ENCODE measurements at places on chromosomes 2 and 18.

GRCh38 chr18:80204142-80204541 lies 43.2 kb downstream of the PARD6G start:
- DNase-seq = no peak

- no peak for DNase-seq
Observed at GRCh38 chr2:45928946-45929345, 277.5 kb downstream of the PRKCE start.

DNA sequence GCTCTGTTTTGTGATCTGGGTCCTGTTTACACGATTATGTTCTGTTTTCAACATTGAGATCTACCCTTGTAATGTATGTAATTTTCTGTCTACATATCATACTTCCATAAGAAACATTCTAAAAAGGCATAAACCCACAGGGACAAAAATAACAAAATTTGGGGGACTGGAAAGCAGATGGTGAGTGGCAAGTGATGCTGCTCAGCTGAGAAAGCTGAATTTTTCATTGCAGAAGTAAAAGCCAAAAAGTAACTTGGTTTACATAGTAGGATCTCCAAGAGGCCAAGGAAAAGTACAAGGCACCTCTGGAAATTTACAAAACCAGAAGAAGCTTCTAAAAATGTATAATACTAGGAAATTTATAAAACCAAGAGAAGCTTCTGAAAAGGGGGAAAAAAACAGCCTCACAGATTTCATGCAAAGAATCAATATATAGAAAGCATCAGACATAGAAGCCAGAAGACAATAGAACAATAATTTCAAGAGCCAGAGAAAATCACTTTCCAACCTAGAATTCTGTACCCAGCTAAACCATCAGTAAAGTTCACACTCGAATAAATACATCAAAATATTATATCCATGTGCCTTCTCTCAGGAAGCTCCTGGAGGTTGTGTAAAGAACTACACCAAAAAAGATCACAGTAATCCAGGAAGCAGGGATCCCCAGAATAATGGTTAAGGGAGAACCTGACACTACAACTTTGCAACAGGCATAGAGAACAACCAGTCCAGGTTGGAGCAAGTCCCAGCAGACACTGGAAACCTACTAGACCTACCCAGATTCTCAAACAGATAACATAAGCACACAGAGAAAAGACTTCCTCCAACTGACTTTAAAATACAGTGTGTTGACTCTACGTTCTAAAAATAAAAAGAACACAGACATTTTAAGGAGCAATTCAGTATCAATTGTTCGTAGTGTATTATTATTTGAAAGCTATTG lies 401.7 kb upstream of the HS6ST1 start:
- no peak for DNase-seq

- DNase-seq = no peak
Observed at GRCh38 chr2:11949732-11950523, 203.5 kb downstream of the LPIN1 start.

- no peak for DNase-seq
Observed at GRCh38 chr2:203534621-203535077, 452 bp downstream of the RAPH1 start.

GRCh38 chr18:2312440-2312839 lies 258.9 kb downstream of the METTL4 start:
- no peak for DNase-seq

GRCh38 chr18:41266204-41266603 lies 688.8 kb upstream of the PIK3C3 start:
- DNase-seq = no peak

DNA sequence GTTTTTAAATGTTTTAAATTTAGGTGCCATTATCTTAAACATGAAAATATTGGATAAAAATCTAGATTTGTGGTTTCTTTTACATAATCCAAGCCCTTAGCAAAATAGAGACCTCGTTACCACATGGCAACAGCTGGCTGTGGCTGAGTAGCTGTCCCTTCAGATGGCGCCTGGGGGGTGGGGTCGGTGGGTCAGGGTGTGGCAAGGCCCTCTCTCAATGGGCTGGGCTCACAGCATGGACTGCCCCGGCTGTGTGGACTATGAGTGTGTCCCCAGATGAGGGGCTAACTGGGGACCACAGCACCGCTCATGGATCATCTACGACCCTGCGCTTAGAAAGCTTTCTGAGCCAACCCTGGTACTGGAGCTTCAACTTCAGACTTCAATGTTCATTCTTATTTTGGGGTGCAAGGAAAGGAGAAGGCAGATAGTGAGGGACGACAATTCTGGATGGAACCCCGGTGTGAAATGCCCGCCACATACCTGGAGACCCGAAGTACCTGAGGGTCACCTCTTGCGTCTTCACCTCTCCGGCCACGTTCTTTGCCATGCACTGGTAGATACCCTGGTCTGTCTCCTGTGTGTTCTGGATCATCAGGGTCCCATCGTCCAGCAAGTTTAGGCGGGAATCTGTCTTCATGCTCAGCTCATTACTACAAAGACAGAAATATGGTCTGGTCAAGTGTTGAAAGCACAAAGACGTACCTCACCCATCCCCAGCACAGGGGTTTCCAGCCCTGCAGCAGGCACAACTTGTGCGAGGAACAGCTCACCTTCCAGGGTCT lies 71.0 kb downstream of the PXDN start:
- DNase-seq = no peak

GRCh38 chr2:37851428-37851827 lies 73.7 kb upstream of the RMDN2 start:
- DNase-seq = no peak

- DNase-seq = no peak
Observed at GRCh38 chr2:20450201-20450999, 3.5 kb downstream of the RHOB start.

DNA sequence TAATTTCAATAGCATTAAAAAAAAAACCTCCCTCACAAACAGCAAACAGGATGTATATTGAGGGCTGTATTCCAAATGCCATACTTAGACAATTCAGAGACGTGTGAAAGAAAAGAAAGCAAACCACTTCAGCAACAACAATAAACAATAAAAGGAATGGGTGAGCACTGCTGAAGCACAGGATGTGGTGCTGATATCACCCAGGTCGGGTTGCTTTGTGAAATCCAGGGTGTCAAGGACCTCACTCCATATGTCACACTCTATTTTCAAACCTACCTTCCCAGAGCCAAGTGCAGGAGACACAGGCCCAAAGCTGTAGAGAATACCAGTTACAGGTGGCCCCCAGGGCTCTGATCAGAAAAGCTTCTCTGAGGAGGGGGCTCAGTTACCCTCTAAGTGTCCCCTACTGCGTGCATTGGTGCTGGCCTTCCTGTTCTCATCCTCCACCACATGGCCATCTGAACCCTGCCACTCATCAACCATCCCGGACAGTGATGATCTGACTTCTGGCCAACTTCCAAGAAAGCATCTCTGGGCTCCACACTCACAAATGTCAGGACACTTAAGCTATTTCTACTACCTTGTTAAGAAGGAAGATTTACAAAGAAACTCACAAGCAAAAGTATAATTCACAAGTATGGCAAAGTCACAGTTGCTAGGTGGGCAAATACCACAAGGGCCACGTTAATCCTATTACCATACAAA lies 363.0 kb downstream of the SS18 start:
- DNase-seq = no peak

- no peak for DNase-seq
Observed at GRCh38 chr2:31384771-31385276, 29.7 kb downstream of the XDH start.

- no peak for DNase-seq
Observed at GRCh38 chr2:207184348-207184747, 18.6 kb upstream of the KLF7 start.

DNA sequence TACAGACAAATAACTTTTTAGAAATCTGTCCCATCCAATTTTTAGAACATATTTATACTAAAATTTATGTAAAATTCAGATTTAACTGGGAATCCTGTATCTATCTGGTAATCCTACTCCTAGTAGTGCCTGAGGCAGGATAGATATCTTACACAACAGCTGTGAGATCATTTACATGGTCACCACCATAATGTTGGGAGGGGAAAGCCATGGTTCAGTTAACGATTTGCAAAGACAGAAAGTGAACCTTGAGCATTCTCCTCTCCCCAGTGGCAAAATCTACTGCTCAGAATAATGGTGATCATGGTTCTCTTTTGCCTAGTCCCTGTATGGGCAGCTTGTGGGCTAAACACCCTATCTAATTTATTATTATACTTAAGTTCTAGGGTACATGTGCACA lies 7.7 kb upstream of the TMEM247 start:
- no peak for DNase-seq

DNA sequence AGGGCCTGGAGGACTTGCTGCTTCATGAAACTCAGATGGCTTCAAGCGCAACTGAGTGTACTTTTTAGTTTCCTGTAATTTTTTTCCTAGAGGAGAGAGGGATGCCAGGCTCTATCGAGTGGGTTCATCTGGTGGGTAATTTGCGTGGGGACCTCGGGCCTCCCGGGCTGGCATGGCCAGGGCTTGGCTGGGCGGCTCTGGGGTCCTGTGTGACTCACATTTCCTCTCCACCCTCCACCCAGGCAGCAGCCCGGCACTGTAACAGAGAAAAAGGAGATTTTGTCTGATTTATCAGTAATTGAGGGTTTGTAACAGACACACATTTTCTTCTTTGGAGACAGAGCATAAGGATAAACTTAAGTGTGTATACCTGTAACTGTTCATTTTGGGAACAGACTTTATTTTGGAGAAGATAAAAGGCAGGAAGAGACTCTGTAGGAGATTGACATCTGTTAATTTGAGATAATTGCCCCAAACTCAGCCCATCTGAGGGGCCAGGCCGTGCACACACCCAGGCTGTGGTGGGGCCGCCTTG lies 64.3 kb downstream of the NFATC1 start:
- DNase-seq = no peak

- no peak for DNase-seq
Observed at GRCh38 chr2:230947908-230948365, 22.9 kb upstream of the GPR55 start.

Measured in DMS 273 treated with DMSO at 0.1 percent for 48 hours (cell line).